A549 treated with AZD2906 at 1 μM for 4 hours (cell line): ENCODE measurements at places on chromosomes 5 and 9. TPM values are rescaled to one million over a fixed set of nuclear protein-coding genes. Genes with fewer than 3 reads are reported as not detected.

Gene CCDC187
- total RNA-seq = 0.01 to 0.03 TPM (median 0.03 TPM) in 3 of 5 replicates, not detected in the others

Gene SCAMP1
- 14.2 to 25.0 TPM (median 22.0 TPM) in 5 replicates for total RNA-seq

Gene CDKN2B
- not detected in 5 replicates for total RNA-seq

Gene TMOD1
- total RNA-seq = 1.3 to 2.0 TPM (median 1.6 TPM) in 5 replicates

Gene GALNT12
- total RNA-seq = 3.0 to 4.3 TPM (median 3.5 TPM) in 5 replicates

Gene TMC1
- 0.02 to 0.10 TPM (median 0.07 TPM) in 4 of 5 replicates, not detected in the other for total RNA-seq

Gene IL13
- 0.08 to 0.10 TPM in 2 of 5 replicates, not detected in the others for total RNA-seq

Gene CCDC152
- not detected in 5 replicates for total RNA-seq

Gene SELENOP
- total RNA-seq = 0.15 to 0.58 TPM (median 0.37 TPM) in 5 replicates

Gene ANKRD18A
- total RNA-seq = 6.7 to 10.3 TPM (median 9.0 TPM) in 5 replicates

Gene TLR4
- 0.06 to 0.12 TPM (median 0.06 TPM) in 5 replicates for total RNA-seq

Gene NOXA1
- 0.71 to 1.8 TPM (median 1.6 TPM) in 5 replicates for total RNA-seq

Gene IL33
- total RNA-seq = 0.23 to 0.61 TPM (median 0.25 TPM) in 5 replicates

Gene ST8SIA4
- 0.21 to 0.49 TPM (median 0.29 TPM) in 5 replicates for total RNA-seq

Gene IL31RA
- total RNA-seq = 1.1 to 1.4 TPM (median 1.2 TPM) in 5 replicates

Gene SVEP1
- total RNA-seq = 1.5 to 1.8 TPM (median 1.7 TPM) in 5 replicates

Gene ARPC5L
- 54.8 to 74.1 TPM (median 66.6 TPM) in 5 replicates for total RNA-seq

Gene GNA14
- total RNA-seq = 0.03 to 0.05 TPM in 2 of 5 replicates, not detected in the others

Gene PCDHA9
- total RNA-seq = 0.01 TPM in 2 of 5 replicates, not detected in the others

Gene SUSD1
- 13.2 to 16.4 TPM (median 13.3 TPM) in 5 replicates for total RNA-seq

Gene KIF27
- total RNA-seq = 0.67 to 1.6 TPM (median 1.1 TPM) in 5 replicates

Gene RECK
- total RNA-seq = 5.3 to 6.2 TPM (median 5.7 TPM) in 5 replicates

Gene KIAA0825
- 0.52 to 0.60 TPM (median 0.53 TPM) in 5 replicates for total RNA-seq

Gene FUBP3
- total RNA-seq = 46.5 to 55.2 TPM (median 49.5 TPM) in 5 replicates

Gene TAF1L
- 0.01 TPM in 3 of 5 replicates, not detected in the others for total RNA-seq

Gene SV2C
- not detected in 5 replicates for total RNA-seq

Gene HTR4
- total RNA-seq = not detected in 5 replicates

Gene GRK6
- 23.1 to 28.9 TPM (median 27.3 TPM) in 5 replicates for total RNA-seq

Gene MCC
- total RNA-seq = 0.14 to 0.27 TPM (median 0.16 TPM) in 5 replicates

Gene SPINK5
- total RNA-seq = not detected in 5 replicates

Gene FCN2
- total RNA-seq = not detected in 5 replicates

Gene ZNF462
- 3.0 to 3.6 TPM (median 3.6 TPM) in 5 replicates for total RNA-seq

Gene DPYSL3
- 18.3 to 24.5 TPM (median 20.5 TPM) in 5 replicates for total RNA-seq

Gene PLCXD3
- 0.10 to 0.18 TPM (median 0.15 TPM) in 5 replicates for total RNA-seq

Gene PRUNE2
- 0.03 to 0.07 TPM (median 0.05 TPM) in 4 of 5 replicates, not detected in the other for total RNA-seq

Gene UAP1L1
- total RNA-seq = 8.9 to 14.8 TPM (median 10.9 TPM) in 5 replicates

Gene FREM1
- not detected in 5 replicates for total RNA-seq

Gene CARTPT
- total RNA-seq = not detected in 5 replicates

Gene GLDC
- total RNA-seq = 10.7 to 13.9 TPM (median 12.2 TPM) in 5 replicates

Gene IFNA2
- not detected in 5 replicates for total RNA-seq

Gene PCDHA13
- 0.03 to 0.06 TPM (median 0.05 TPM) in 5 replicates for total RNA-seq

Gene AQP3
- total RNA-seq = 18.8 to 31.6 TPM (median 24.2 TPM) in 5 replicates

Gene KCNMB1
- not detected in 5 replicates for total RNA-seq

Gene FBP2
- total RNA-seq = not detected in 5 replicates

Gene ALDOB
- total RNA-seq = not detected in 5 replicates

Gene RICTOR
- 8.6 to 12.9 TPM (median 10.4 TPM) in 5 replicates for total RNA-seq

Gene CNTLN
- 4.3 to 5.8 TPM (median 4.7 TPM) in 5 replicates for total RNA-seq

Gene IFNA13
- total RNA-seq = not detected in 5 replicates

Gene CD14
- total RNA-seq = 3.2 to 4.2 TPM (median 4.0 TPM) in 5 replicates

Gene RNF145
- total RNA-seq = 124 to 138 TPM (median 129 TPM) in 5 replicates

Gene CACNA1B
- total RNA-seq = 0.02 to 0.06 TPM (median 0.03 TPM) in 5 replicates

Gene TMEM174
- total RNA-seq = not detected in 5 replicates

Gene PTGDS
- 0.47 to 1.4 TPM (median 0.62 TPM) in 5 replicates for total RNA-seq

Gene EMB
- total RNA-seq = 4.6 to 6.5 TPM (median 5.6 TPM) in 5 replicates

Gene OGN
- not detected in 5 replicates for total RNA-seq

Gene TMEM215
- 0.02 to 0.03 TPM in 2 of 5 replicates, not detected in the others for total RNA-seq
